ENCODE measurements at places on chromosomes 2 and 18.

DNA sequence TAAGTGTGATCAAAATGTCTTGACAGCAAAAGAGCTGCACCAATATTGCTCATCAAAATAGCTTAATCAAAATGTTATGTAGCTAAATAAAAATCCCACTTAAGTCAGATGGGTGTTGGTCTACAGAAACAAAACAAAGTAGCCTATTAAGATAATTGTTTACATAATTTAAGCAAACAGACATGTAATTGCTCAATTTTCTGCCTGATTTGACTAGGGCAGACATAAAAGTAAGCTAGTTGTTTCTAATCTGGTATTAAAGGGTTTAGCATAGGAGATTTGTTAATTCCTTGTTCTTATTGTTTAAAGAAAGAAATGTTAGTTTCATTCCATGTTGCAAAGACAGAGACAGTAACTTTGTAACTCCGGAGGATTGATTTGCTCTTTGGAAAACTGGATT lies 11.5 kb upstream of the FEZ2 start:
- DNase-seq: no peak

DNA sequence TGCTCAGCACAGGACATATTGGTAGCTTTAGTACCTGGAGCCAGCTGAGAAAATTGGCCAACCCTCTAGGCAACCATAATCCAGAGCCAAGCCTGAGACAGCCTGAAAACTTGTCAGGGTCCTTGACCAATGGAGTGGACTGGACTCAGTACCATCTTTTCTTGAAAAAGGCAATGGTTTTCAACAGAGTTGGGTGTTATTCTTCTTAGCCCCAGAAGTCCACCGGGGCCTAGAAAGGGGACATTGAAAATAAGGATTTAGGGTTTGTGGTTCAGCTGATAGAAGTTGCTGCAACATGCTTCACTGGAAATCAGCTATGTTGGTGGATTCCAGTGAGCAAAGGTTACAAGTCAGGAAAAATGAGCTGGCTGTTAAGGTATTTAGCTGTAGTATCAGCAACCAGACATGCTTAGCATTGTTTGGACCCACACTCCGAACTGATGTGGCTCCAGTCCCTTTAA lies 22.1 kb upstream of the CNOT11 start:
- DNase-seq: no peak

DNA sequence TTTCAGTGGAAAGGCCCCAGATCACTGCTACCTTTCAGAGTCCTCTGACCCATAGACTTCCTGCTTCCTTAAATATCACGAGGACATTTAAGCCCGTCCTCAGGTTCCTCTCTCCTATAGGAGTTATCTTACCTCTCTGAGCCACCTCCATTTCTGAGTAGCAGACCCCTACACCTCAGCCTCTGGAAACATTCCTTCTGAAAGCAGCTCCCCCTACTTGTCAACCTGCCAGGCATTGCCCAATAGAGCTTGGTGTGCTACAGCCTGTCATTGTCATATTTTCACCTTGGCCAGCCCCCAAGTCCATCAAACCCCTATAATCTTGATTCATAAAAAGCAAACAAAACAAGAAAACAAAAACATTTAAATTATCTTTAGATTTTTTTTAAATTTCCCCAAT lies 717.9 kb upstream of the SLC8A1 start:
- DNase-seq: no peak

- no peak for DNase-seq
Measured at GRCh38 chr2:144798034-144798433, 278.1 kb upstream of the ZEB2 start.

- peak; percentile 83 for DNase-seq
Measured at GRCh38 chr2:201191132-201191875, 8.4 kb downstream of the CASP10 start.

DNA sequence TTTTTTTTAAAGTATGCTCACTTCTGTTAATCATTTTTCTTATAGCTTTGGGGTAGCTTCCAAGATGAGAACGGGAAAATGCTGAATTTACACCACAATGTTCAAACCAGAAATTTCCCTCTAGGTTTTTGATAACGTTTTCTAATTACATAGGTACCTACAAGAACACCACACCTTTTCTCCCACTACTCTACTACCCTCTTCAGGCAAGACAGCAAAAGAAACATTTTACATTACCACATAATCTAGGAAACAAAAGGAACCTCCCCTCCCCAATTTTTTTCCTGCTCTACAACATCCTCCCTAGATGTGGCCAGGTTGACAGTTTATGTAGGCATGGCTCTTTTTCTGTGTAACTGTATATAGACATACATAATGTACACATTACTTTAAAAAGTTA lies 32.4 kb downstream of the NDUFAF7 start:
- DNase-seq: no peak

GRCh38 chr18:31565782-31566512 lies 25.7 kb upstream of the TTR start:
- DNase-seq: peak; percentile 7

DNA sequence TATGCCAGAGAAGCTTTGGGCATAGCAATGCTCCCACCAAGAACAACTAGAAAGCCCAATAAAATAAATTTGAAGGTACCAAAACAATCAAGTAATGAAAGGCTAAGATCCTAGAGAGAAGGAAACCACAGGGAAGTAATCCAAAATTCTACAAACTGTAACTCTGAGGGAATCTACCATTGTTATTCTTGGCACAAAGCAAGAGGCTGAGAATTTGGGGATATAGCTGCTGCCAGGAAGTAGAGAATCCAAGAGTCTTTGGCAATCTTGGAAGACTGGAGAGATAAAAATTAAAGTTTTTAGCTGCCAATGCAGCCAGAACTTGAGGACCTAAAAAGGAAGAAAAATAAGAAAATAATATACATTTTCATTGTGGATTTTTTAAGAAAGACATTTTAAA lies 68.5 kb downstream of the PIGN start:
- peak; percentile 31 for DNase-seq

DNA sequence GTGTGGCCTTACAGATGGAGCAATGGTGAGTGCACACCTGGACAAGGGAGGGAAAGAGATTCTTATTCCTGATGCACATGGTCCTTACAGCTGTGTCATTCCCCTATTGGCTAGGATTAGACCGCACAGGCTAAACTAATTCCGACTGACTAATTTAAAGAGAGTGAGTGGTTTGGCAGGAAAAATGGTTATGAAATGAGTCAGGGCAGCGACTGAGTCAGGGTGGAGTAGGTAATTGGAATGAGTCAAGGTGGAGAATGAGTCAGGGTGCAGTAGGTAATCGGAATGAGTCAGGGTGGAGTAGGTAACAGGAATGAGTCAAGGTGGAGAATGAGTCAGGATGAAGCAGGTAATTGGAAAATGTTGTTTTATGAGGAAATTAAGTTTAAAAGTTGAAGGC lies 1353.7 kb upstream of the LRRTM1 start:
- no peak for DNase-seq

GRCh38 chr2:63051042-63051794 lies 588 bp downstream of the OTX1 start:
- no peak for DNase-seq

- no peak for DNase-seq
Measured at GRCh38 chr2:103847276-103847675, 1006.6 kb upstream of the POU3F3 start.

- no peak for DNase-seq
Measured at GRCh38 chr2:23460993-23461392, 76.0 kb downstream of the KLHL29 start.

DNA sequence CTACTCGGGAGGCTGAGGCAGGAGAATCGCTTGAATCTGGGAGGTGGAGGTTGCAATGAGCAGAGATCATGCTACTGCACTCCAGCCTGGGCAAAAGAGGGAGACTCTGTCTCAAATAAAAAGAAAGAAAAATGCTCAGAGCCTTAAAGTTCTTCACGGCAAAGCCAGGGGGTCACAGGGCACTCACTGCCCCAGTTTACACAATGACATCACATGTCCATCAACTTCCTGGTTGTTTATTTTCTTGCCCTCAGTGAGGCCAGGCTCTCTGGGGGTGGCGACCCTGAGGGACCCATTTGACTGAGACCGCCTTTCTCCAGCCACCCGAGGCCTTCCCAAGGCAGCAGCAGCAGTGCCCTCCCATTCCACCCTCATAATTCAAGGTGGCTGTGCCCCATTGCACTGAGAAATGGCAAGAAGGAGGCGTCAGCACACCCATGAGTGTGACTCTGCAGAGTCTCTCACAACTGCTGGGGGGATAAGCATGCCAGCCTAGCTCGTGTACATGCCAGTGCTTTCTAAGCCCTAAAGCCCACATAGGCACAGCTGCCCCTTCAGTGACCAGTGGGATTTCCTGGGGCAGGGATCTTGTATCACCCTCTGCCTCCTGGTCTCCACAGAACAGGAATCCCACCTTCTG lies 50.0 kb downstream of the SFXN5 start:
- DNase-seq: no peak

- DNase-seq: peak; percentile 85
Measured at GRCh38 chr2:100730290-100730868, 89.6 kb upstream of the NPAS2 start.

DNA sequence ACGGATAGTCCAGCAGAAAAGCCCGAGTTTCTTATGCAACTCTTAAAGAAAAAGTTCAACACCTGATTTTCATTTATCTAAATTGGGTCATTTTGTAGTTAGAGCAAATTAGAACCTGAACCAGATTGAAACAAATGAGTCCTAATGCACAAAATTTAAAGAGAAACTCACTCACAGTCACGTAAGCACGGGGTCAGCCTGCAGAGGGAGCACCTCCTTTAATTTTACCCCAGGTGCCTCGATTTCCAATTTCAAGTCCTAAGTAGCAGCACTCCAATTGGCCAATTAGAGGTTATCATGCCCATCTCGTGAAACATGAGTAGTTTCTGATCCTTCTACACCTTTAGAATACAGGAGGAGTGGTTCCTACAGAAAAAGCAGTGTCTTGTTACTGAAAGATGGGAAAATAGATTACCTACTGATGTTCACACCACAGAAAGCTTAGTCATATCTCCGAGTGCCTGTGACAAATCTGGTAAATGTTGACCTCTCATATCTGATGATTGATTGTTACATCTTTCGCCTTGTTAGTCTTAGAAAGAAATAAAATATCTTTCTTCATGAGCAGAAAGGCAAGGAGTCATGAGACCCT lies 1929.8 kb upstream of the LRRTM1 start:
- no peak for DNase-seq

DNA sequence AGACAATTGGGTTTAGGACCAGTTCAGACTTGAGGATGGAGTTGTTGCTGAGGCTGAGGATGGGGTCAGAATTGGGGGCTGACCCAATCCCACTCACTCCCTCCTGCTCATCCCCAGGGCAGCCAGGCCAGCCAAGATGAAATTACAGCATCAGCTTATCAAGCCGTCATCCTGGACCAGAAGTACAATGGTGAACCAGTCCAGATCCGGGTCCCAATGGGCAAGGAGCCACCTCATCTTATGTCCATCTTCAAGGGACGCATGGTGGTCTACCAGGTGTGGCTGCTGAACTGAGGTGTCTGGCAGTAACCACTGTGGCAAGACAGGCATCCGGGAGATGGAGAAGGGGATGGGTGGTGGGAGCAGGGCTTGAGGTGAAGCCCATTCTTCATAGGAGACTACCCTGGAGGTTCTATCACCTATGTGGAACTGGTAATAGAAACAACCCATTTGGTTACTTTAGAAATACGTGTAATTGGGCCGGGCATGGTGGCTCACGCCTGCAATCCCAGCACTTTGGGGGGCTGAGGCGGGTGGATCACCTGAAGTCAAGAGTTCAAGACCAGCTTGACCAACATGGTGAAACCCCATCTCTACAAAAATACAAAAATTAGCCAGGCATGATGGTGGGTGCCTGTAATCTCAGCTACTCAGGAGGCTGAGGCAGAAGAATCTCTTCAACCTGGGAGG lies 13.9 kb downstream of the VIL1 start:
- DNase-seq: no peak

- no peak for DNase-seq
Measured at GRCh38 chr18:31566576-31567306, 24.9 kb upstream of the TTR start.

- DNase-seq: peak; percentile 22
Measured at GRCh38 chr2:68466361-68466777, 725 bp downstream of the FBXO48 start.

- peak; percentile 80 for DNase-seq
Measured at GRCh38 chr2:118119158-118119727, 31.0 kb downstream of the INSIG2 start.

- DNase-seq: no peak
Measured at GRCh38 chr2:38416296-38417036, 39.4 kb upstream of the ATL2 start.

GRCh38 chr18:825891-826585 lies 14.0 kb upstream of the YES1 start:
- DNase-seq: no peak

GRCh38 chr2:26874514-26874913 lies 26.6 kb downstream of the DPYSL5 start:
- DNase-seq: no peak

DNA sequence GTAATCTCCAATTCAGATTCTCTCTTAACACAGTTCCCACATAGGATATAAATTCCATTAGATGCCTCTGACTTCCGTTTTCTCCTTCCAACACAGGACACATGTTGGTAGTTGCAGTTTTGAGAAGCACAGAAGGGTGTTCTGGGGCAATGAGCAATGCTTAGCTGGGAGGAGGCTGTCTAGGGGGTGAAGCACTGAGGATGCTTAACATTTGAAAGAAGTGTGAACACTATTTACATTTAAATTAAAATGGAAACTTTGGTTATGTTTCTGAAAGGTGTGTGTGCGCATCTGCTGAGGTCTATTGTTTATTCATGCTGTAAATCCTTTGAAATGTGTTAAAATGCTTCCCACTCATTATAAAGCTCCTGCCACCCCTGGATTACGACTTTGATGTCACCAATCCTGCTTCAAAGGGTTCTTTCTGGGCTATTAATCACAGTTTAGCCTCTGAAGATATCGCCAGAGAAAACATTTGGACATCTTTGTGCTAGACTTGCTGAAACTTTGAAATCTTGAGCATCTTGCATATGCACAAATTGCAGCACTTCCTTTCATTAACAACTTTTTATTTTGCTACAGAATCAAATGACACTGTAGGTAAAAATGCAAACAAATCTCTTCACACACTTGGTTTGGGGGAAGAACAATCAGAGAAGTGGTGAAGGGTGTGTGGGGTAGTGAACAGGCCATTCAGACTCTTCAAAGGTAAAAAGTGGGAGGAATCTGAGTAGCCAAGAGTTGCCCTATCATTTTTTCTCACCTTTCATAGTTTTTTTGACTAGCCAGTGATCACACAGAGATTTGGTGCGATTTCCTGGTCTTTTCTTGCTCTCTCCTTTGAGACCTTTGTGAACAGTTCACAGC lies 258.4 kb downstream of the MYO3B start:
- DNase-seq: no peak

DNA sequence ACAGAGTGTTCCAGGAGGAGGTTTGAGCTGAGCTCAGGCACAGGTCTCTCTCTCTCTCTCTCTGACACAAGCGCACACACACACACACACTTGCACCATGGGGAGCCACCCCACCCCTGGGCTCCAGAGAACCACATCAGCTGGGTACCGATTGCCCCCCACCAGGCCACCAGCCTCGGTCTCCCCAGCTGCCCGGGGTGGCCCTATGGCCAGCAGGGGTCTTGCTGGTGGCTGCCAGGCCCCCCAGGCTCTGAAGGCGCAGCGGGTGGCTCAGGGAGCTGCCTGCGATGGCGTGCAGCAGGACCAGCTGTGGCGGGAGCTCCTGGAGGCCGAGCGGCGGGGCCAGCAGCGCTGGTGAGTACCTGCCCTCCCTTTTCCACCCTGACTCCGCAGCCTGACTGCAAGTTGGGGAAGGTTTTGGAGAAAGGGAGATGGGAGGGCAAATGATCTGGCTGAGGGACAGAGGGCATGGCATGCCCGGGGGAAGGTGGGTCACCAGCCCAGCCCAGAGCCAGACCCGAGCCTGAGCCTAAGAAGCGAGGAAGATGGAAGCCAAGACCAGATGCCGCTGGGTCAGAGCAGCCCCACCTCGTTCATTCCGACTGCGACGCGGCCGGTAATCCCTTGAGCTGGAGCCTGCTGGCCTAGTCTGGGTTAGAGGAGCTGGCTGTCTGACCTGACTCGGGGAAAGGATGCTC lies 21.9 kb upstream of the SLC66A3 start:
- no peak for DNase-seq
